ENCODE measurements at places on chromosomes 5 and 9. TPM values are rescaled to one million over a fixed set of nuclear protein-coding genes. Genes with fewer than 3 reads are reported as not detected.
A peak's percentile ranks its signal among the peaks of the same experiment; 100 is the strongest.

PCDHA5 gene
- 1.5 TPM for total RNA-seq

CYLC2 gene
- not detected for total RNA-seq

IRX1 gene
- 1.9 TPM for total RNA-seq

UHRF2 gene
- total RNA-seq: 76.2 TPM

PURA gene
- 5.5 TPM for total RNA-seq

DND1 gene
- 1.6 TPM for total RNA-seq

DNA sequence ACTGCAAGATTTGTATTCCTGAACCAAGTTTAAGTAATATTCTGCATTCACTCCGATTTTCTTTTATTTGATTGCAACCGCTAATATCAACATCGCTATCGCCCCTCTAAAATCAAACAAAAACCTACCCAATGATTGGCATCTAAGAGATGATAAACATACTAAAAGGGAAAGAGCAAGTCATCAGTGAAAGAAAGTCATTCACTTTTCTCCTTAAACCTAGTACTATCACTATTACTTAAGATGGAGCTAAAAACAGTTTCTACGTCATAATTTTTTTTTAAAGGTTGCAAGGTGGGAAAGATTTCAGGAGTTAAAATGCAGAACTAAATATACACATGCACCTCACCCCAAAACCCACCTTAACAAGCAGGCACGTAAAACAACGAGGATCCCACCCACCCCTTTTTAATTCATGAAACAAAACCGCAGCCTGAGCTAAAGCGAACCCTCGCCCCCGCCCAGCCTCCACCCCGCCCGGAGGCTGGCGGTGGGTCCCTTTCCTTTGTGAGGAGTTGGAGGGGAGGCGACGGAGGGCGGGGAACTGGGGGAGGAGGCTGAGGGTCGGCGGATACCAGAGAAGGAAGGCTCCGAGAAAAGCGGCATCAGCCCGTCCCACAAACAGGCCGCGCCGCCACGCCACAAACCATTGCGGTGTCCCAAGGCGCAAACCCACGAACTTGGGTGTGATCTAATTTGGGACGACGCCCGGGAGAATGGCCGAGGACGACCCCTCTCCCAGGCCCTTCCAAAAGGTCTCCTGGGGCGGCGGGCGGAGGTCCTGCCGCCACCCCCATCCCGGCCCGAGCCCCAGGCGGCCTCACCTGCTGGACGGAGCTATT is 861 bp downstream of the UBQLN1 start:
- peak; percentile 89 for DNase-seq

DNA sequence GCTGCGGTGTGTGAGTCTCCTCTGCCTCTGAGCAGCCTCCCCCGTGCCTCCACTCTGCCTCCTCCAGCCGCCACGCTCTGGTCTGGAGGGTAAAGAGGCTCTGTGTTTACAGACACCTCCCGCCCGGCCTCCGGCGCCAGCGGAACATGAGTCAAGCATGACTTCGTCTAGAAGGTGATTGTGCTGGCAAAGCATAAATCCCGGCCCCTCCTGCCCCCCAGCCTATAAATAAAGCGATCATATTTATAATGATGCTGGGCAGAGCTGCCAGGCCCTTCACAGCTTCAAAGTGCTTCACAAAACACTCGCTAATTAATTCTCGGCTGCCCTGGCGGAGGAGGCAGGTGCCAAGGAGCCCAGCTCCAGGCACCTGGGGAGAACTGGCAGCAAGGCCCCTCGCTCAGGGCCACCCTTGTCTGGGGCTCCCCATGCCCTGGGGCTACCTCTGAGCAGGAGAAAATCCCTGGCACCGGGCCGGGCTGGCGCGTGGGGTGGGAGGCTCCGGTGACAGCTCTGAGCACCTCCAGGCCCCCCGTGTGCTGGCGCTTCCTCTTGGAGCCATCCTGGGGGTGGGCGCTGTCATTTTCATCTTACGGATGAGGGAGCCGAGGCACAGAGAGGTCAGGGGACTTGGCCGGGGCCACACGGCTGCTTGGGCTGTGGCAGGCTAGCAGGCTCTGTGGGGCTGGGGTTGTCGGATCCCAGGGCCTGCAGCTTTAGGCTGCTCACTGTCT is 87.8 kb downstream of the RXRA start:
- DNase-seq: no peak

- no peak for DNase-seq
Measured at GRCh38 chr5:264338-264737, 7.1 kb upstream of the PDCD6 start.

DNA sequence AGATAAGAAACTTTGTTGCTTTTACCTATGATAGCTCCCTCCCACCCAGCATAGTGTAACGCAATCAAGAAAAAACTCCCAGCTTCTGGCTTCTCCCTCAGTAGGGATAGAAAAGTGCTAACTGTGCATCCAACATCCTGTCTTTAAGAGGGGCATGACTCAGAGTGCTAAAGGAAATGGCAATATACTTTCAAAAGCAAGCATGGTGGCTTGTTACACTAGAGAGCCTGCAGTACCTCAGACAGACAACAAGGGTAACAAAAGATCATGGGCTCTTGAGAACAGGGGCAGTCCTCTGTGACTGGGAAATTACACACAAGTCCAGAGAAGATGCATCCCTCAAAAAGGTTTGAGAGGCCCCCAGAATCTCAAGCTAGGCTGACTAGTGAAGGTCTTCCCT is 37.8 kb downstream of the PRELID2 start:
- no peak for DNase-seq

DNA sequence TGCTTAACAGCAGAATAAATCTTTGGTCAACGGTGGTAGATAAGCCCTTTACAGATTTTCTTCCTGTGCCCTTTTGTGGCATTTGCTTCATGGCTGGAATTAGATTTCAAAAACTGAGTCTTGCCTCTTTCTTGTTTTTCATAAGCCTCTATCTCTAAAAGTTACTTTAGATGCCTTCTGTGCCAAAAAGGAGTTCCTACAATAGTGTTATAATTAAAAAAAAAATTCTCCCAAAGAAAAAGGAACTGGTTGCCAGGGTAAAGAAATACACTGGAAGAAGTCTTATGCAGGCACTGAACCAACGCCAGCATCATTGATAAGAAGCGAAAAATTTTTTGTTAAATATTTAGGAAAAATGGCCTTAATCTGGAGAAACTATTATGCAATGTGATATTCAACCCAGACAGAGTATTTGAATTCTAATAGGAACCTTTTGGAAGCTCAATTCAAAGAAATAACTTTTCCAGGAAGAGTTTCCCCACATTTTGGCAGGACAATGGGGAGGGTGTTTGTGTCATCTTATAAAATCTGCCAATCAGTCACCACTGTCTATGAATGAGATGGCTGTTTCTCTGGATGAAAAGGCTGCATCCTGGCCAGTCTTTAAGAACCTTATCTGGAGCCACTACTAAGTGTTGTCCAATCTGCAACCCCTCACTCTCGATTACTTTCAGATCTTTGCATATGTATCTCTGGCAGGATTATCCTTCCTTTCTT is 608.1 kb downstream of the PDE4D start:
- no peak for DNase-seq

DNA sequence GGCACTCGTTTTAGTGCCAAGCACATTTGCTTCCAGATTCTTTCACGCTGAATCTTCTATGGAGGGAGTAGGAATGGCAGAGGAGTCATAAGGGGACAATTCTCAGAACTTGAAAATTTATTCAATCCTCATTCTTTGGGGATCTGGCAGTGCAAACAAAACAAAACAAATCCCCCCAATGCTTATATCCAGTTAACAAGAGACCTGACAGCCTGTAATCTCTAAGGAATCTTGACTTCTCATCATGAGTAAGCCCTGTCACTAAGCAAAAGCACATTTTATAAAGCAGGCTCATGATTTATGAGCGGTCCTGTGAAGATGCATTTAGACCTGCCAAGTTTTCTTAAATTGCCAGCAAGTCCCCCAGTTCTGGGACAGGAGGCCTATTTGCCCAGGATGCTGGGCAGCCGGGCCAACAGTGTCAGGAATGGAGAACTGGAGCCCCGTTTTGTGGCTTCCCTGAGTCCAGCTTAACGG is 513.9 kb downstream of the CTNND2 start:
- DNase-seq: no peak

DNA sequence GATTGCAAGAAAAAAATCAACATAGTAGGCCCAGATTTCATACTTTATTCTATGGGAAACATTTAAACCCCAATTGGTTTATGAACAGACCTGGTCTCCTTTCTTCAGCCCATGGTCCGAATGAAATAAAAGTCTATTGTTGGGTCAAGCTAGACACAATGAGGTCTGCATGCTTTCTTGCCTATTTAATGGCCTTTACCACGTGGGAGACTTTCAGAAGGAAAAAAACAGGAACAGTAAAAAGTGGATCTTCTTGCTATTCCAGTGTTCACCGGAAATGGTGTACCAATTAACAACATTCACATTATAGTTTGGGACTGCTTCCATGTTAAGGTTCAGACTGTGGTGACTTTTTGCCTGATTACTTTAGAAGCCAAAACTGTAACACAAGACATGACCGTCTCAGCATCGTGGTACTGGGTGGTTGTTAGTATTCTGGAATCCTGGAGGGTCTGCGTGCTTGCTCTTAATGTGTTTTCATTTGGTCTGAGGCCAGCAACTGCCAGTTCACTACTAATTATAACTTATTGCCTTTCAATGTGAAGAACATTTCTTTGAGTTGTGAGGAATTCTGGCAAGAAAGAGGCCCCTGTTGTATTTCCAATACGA is 85.4 kb upstream of the PRRC1 start:
- no peak for DNase-seq
